ENCODE measurements at places on chromosomes 4 and X.

DNA sequence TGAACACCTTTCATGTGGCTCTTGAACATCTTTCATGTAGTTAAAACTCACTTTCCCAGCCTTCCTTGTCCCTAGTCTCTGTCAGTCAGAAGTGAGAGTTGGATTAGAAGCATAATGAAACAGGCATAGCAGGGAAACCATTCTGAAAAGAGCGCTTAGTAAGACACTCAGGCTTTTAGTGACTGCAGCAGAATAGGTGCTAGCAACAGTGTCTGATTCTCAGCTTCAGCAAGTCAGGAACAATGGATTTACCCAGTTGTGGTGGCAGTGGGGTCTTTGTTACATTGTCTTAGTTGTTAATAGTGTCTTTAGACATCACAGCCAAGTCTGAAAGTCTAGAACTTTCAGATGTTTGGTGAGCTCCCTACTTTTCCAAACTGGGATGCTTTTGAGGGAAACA lies 177.1 kb upstream of the PCDH7 start:
- DNase-seq, result no peak

GRCh38 chr4:7642741-7643458 lies 208.2 kb upstream of the PSAPL1 start:
- DNase-seq, result no peak

DNA sequence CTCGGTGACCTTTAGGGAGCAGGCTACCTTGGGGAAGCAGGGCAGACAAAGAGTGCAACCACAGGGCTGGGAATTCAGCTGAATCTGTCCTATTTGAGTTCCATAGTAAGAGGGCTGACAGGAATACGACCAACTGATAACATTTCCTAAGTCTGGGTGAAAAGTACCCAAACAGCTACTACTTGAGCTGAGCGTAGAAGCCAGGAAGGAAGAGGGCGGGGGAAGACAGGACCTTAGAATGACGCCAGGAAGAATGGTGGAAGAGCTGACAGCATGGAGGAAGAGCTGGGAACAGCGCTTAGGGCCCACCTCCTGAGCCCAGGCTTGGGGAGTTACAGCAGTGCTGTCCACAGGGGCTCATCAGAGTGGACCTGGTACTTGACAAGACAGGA lies 14.4 kb downstream of the MECP2 start:
- no peak for DNase-seq

DNA sequence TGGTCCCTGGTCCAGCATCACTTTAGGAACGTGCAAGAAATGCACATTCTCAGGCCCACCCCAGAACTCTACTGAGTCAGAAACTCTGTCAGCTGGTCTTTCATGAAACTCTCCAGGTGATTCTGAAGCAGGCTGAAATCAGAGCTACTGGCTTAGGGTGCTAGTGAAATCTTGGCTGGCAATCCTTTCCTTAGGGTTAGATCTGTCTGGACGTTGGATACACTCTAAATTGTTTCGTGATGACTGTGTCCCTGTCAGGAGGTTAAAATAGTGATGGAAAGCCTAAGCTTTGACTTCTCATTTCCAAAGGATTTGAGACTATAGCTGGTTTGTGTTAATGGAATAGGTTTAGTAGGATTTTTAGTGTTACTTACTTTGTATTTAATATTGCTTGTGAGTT lies 99.1 kb downstream of the ARHGAP10 start:
- DNase-seq, result peak; percentile 56

DNA sequence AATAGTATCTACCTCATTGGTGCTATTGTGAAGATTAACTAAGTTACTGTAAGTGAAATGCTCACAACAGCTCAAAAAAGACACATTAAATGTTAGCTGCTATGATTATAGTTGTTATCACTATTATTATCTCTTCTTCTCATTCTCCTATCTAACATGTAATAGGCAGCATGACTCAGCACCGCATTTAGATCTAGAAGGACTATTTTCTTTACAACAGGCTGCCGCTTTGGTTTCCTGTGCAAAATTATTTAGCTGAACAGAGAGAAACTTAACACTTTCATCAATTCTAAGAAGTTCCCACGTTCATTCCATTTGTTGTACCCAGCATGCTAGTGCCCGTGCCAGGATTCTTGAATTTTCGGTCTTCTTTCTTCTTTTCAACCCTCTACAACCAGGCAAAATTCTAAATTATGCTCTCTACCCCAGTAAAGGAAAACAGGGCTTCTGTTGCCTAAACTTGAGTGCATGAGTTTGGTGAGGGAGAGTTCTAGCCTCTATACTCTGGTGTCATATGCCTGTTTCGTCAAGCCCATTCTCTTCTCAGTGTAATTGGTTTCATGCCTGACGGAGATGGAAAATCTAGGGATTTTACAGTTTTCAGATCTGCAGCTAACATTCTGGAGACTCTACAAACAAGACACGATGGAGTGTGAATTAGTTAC lies 378.9 kb downstream of the PPP1R2C start:
- DNase-seq, result no peak

GRCh38 chrX:39822133-39822748 lies 275.5 kb downstream of the BCOR start:
- DNase-seq, result no peak

GRCh38 chrX:40245488-40246071 lies 147.8 kb upstream of the BCOR start:
- DNase-seq, result peak; percentile 1

- DNase-seq, result no peak
Observed at GRCh38 chrX:367866-368265, 18.8 kb downstream of the PPP2R3B start.

DNA sequence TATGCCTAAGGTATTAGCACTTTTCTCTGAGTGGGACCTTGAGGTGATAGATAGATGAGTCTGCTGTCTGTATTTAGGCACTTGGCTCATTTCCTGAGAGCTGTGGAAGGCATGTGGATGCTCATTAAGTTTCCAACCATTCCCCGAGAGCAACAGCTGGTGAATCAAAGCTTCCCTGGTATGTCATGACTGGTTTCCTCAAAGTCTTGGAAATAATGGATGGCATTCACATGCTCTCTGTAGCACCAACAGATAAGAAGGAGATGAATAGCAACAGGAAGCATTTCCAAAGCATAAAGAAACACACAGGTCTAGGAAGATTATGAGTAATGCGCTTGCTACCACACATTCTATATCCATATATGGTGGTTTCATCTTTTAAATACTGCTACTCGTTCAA lies 118.3 kb upstream of the ETNPPL start:
- DNase-seq, result no peak

GRCh38 chr4:38306482-38307071 lies 346.4 kb downstream of the PTTG2 start:
- DNase-seq, result no peak

- DNase-seq, result peak; percentile 83
Observed at GRCh38 chr4:94457692-94458106, 6.0 kb downstream of the PDLIM5 start.

DNA sequence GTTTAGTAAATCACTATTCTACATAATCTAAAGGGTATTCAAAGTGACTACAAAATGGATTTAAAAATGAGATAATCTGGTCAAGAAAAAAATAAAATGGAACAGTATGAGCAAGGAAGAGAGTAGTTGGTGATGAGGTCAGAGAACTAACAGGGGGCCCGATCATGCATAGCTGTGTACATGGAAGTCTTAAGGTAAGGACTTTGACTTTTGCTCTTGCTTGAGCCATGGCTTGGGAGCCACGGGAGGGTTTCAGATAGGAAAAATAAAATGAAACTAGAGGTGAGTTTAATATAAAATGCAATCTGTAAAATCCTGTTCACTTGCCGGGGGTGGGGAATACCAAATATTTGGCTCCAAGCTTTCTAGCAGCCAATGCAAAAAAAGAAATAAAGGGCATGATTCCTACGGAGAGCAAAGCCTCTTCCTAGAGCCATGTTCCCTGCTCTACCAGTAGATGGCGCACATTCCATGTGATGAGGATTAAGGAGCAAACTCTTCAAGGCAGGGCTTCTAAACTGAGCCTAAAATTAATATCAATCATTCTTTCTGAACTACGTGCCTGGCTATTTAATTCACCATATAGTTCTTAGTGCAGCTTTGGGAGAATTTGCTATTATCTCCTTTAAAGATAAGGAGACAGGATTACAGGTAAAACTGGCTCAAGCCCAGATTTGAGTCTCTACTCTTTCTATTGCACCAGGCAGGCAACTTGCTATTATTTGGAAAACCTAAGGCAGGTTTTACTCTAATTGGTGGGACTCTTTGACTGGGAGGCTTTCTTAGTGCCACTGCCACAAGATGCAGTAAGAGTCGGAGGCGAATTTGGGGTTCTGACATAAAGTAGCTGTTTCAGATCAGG lies 6.8 kb upstream of the CLCN5 start:
- DNase-seq, result peak; percentile 35

GRCh38 chr4:177064729-177065394 lies 244.8 kb upstream of the NEIL3 start:
- DNase-seq, result no peak

DNA sequence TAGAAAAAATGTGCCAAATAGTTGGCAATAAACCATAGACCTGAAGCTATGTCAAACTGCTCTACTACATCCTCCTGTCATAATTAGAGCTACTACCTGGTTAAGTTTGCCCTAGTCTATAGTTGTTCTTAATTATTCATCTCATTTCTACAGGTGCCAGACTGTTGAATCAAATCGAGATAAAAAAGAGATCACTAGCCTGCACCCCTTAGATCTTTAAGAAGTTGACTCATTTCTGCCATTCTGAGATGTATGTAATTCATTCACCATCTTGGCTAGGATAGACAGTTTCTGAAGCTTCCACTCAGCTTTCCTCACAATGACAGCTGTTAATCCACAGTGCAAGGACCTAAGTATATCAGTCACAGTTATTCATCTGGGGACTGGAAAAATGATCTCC lies 452.1 kb upstream of the BOD1L1 start:
- no peak for DNase-seq

- no peak for DNase-seq
Observed at GRCh38 chrX:129512409-129512808, 10.9 kb downstream of the SMARCA1 start.

DNA sequence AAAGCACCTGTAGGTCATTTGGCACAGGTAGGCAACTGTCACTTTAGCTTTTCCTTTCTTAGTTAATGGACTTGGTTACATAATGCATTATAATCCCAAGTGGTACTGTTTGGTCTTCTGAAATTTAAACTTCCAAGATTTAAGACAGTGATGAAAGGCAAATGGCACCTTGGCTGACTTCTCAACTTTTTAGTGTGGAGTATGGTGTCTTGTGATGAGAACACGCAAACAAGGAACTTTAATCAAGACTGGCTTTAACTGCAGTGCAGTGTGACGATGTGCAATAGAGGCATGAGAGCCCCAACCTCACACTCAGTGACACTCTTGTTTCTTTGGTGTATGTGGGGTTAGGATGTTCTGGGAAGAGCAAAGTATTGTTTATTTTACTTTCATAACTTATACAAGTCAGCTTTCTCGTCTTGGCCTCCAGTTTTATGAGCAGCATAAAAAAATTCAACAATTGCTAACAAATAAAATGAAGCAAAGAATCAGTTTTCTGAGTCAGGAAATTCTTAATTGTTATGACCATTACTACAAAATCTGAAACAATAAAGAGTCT lies 171.9 kb downstream of the MAD2L1 start:
- no peak for DNase-seq

DNA sequence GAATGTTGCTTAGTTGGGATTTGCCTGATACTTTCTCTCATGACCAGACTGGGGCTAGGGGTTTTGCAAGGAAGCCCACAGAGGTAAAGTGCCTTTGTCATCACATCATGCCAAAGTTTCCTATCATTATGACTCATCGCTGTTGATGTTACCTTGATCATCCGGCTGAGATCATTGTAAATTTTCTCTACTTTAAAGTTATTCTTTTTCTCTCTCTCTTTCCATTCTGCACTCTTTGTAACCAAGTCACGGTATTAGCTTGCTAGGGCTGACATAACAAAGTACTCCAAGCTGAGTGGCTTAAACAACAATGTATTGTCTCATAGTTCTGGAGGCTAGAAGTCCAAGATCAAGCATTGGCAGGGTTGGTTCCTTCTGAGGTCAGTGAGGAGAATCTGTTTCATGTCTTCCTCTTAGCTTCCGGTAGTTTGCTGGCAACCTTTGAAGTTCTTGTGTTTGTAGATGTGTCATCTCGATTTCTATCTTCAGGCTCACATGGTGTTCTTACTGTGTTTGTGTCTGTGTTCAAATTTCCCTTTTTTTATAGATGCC lies 113.0 kb downstream of the DTHD1 start:
- no peak for DNase-seq

DNA sequence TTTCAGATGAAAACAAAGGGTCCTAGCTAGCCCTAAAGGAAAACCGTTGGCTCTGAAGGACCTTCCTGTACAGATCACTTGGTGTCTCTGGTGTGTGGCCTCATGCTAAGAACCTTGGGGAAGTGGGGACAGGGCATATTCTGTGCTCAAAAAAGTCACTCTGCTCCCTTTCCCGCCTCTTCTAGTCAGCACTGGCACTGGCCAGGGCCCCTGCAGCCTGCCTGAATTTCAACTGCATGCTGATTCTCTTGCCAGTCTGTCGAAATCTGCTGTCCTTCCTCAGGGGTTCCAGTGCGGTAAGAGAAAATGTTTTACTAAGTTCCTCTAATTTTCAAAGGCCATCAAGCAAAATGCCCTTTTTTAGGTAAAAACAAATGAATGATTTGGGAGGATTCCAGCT lies 3.4 kb downstream of the CYBB start:
- DNase-seq, result no peak

GRCh38 chr4:83556816-83557215 lies 20.9 kb downstream of the GPAT3 start:
- DNase-seq, result no peak

DNA sequence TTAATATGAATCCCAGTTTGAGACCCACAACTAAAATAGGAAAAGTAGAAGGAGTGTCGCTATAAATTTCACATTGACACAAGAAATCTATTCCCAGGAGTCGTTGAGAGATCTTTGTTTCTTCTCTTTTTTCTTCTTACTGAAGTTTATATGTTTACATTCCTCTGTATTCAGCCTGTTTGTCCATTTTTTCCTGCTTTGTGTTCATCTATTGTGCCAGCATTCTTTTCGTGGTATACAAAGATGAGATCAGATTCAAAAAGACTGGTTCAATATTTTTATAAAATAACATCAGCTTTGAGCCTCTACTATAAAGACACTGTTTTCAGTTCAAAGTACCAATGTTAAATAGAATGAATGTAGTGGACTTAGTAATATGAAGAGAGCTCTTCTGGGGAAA lies 95.4 kb upstream of the MYOZ2 start:
- peak; percentile 42 for DNase-seq

DNA sequence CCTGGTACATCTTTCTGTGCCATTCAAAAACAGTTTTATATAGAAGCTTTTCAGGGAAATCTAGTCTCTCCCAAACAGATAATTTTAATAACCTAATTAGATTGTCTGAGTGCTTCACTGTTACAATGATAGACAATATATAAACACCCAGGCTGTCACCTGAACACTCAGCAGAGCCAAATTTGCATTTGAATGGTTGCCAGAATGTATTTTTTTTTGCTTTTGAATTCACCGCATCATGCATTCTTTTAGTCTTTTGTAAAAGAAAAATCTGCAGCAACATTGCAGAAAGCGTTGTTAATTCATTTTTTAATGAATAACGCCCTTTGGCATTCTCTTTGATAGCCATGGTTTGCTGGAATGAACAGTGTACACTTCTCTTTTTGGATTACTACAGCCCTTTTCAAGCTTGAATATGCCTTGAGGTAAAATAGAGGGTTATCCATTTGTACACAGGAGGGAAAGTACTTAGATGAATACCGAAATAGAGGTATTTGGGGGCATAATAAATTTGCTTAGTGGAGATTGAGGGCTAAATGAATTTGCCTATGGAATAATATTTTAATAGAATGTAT lies 175.0 kb upstream of the EPHA5 start:
- no peak for DNase-seq

All from fibroblast of gingiva (primary cell).